CD4-positive, alpha-beta T cell (primary cell): ENCODE measurements at places on chromosomes 4 and X.

- no peak for DNase-seq
Observed at GRCh38 chrX:93422693-93423092, 250.7 kb downstream of the NAP1L3 start.

GRCh38 chrX:78624962-78625909, 33.9 kb downstream of the RTL3 start:
- DNase-seq = no peak

DNA sequence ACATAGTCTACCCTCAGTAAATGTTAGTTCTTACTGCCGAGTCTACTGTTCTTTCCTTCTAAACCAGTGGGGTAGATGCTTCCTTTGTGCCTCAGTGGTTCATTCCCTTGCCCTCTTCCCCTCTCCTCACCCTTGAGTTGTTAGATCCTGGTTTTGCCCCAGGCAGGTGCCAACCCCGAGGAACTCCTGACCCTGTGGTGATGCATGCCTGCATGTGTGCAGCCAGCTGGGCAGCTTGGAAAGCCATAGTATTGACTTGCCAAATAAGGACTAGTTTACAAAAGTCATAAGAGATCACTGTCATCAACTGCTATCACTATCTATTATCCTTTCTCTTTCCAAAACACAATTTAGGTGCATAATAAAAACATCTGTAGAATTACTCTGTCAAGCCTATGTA, 50.9 kb downstream of the REPS2 start:
- no peak for DNase-seq

DNA sequence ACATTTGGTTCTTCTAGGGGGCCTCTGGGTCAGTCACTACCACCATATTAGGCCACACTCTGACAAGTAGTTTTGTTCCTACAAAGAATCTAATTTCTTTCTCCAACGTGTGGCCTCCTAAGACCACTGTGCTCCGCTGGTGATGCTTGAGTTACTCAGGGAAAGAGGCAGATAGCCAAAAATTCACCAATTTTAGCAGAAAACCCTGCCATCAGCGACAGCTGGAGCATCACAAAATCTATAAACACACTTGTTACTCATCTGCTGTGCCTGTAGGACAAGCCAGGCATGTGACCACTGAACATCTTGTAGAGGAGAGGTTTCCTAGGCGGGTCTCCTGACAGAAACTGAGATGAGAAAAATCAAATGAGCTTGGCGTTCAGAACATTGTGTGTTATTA, 105.4 kb downstream of the SYNPO2 start:
- no peak for DNase-seq

DNA sequence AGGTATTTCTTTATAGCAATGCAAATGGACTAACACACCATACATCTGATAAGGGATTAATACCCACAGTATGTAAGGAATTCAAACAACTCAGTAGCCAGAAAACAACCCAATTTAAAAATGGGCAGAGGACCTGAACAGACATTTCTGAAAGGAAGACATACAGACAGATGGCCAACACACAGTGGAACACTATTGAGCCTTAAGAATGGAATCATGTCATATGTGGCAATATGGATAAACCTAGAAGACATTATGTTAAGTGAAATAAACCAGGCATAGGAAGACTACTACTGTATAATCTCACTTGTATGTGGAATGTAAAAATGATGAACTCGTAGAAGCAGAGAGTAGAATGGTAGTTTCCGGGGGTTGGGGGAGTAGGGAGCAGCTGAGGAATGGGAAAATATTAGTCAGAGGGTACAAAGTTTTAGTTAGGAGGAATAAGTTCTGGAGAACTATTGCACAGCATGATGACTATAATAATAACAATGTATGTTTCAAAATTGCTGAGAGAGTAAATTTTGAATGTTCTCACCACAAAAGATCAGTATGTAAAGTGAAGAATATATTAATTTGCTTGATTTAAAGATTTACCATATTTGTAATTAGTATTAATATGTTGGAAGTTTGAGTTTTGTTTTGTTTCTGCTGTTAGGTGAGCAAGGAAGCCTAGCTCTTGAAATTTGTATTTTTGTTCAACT, 25.2 kb downstream of the WDR44 start:
- no peak for DNase-seq

GRCh38 chr4:64432674-64433073, 23.4 kb upstream of the TECRL start:
- DNase-seq = no peak

DNA sequence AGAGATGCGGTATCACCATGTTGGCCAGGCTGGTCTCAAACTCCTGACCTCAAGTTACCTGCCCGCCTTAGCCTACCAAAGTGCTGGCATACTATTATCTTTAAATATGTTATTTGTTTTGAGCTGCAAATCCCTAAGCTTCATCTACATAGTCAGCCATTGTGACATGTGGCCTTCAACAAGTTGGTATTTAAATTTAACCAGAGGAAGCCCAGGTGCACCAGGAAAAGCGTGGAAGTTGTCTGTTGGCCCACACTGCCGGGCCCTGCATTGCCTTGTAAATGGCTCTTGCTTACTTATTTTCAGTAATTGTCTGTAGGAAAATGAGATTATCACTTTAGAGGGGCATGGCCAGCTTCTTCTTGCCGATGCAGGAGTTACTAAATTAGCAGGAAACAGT, 6.0 kb downstream of the WWC2 start:
- DNase-seq = no peak

GRCh38 chrX:135087867-135088266, 32.5 kb downstream of the ETDB start:
- DNase-seq = no peak

- DNase-seq = no peak
Observed at GRCh38 chr4:169657470-169658107, 37.2 kb downstream of the CLCN3 start.

DNA sequence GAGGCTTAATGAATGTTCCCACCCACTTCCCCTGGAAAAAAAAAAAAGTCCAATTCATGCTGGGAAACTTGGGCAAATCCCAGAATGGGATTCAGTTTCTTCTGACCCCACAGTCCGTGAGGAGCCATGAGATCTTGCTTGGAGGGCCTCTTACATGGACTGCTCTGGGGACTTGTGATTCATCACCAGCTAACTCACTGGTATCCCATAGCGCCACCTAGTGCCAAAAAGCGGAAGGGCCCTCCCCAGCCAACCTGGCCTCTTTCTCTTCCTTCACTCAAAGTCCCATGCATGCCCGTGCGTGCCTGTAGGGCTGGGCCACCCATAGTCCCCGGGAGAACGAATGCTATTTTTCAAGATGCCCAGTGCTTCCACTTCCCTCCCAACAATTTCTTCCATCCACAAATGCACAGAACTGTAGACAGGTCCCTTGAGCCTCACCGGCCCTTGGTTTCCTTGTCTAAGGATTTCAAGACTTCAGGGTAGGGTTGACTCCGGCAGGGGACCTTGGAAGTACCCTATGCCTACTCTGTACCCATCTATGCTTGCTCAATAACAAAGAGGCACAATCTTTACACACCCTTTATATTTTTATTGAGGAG, 5.1 kb downstream of the RTL5 start:
- DNase-seq = peak; percentile 71

DNA sequence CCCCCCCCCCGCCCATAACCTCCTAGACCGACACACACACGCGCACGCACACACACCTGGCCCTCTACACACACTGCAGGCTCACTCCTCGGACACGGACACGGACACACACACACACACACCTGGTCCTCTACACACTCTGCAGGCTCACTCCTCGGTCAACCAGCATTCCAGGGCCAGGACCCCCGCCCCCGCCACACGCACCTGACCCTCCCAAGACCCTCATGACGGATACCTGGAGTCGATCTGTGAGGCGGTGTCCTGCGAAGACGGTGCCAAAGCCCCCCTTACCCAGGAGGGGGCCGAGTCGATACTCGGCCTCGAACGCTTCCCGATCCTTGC, 552 bp downstream of the PIM2 start:
- DNase-seq = no peak

DNA sequence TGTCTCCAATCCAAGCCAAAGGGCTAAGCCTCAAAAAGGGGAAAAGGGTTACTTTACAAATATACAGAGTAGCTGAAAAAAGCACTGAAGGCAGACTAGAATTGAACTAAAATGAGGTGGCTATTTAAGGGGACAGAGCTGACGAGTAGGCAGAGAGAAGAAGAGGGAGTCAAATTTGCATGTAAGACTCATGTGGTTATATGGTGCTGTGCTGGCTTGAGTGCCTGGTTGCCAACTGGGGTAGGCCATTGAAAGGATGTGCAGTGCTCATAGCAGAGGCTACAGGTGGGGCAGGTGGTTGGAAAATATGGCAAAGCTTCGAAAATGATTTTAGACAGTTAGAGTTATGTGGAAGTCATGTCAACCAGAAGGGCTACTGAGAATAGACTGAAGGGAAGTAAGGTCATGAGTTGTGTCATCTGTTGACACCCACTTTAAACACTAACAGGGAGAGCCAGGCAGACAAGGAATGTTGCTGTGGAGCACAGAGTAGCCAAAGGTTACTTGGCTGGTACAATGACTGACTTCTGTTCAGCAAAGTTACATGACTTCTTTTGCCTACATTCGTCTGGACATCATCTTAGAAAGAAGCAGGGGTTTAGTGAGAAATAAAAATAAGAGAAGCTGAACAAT, 1210.4 kb downstream of the ADGRL3 start:
- DNase-seq = no peak

DNA sequence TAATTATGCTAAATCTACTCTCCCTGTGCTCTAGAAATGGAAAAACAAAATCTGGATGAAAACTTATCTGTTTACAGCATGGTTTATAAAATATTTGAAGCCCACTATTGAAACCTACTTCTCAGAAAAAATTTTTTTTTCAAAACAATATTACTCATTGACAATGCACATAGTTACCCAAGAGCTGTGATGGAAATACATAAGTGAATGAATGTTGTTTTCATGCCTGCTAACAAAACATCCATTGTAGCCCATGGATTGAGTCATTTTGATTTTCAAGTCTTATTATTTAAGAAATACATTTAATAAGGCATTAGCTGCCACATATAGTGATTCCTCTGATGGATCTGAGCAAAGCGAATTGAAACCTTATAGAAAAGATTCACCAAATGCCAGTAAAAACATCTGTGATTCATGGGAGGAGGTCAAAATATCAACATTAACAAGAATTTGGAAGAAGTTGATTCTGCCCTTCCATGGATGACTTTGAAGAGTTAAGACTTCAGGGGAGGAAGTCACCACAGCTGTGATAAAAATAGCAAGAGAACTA, 144.7 kb upstream of the HHIP start:
- no peak for DNase-seq

DNA sequence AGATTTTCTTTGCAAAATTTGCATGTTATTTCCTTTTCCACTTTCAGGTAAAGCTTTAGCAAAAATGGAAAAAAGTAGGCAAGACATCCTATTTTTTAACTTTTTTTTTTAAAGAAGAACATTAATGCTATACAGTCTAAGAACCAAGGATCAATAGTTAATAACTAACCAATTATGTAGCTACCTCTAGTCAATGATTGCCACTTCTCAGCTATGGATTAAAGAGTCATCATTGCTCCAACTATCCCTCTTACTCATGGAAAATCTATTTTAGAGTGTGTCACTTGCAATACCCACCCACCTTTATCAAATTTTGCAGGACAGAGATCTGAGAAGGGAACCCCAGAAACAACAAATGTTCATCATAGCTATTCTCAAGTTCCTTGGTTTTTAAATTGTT, 223.1 kb downstream of the ANK2 start:
- DNase-seq = no peak

- DNase-seq = no peak
Observed at GRCh38 chr4:71186566-71187403, 152.0 kb upstream of the SLC4A4 start.

DNA sequence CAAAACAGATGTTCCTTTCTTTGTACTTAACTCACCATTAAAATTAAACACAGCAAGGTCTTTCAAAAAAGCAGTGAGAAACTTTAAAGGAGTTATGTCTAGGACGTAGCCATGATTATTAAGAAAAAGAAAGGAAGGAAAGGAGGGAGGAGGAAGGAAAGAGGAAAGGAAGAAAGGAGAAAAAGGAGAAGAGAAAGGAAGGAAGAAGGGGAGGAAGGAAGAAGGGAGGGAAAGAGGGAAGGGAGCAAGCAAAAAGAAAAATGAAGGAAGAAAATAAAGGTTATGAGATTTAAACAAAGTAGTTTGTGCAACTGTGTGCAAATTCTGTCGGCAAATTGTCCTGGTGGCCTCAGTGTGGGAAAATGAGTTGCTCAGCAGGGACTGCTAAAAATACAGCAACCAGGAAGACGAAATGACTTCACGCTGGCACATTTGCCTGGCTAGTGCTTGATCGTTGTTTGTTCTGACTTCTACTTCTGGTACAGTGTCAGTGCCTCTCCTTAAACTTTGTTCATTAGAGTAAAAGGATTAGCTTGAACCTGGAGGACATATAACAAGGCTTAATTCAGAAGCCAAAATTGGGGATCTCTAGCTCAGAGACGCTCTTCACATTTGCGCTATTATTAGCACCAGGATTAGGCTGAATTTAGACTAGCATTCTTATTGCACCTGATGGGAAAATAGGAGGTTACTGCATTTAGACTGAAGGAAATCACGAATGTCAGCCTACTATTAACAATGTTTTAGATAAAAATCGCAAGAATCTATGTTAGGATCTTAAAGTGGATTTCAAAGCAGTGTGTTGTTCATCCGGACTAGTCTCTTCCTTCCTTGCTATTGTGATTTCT, 81.2 kb downstream of the DCK start:
- no peak for DNase-seq

GRCh38 chrX:17465802-17466201, 90.8 kb downstream of the NHS start:
- DNase-seq = no peak

- peak; percentile 35 for DNase-seq
Observed at GRCh38 chr4:15805583-15806517, 27.7 kb downstream of the CD38 start.

DNA sequence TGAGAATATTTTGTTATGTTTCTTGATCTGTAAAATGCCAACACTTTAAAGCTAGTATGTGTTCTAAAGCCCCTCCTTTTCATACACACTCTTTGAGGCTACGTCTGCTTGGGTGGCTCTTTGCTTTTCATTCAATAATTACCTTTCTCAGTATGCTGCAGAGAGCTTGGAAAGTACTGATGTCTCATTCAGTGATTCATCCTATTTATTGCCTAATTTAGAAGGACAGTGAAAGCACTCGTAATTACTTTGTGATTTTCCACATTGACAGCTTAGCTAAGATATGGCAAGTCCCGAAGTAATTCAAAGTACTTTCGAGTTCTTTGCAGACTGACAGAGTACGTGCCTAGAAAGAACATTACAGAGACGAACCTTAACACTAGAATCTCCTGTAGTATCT, 57.2 kb downstream of the BMP15 start:
- DNase-seq = no peak

- DNase-seq = no peak
Observed at GRCh38 chr4:3492741-3493719, 29.9 kb downstream of the DOK7 start.

GRCh38 chr4:75089206-75089605, 156.3 kb downstream of the PARM1 start:
- DNase-seq = no peak

DNA sequence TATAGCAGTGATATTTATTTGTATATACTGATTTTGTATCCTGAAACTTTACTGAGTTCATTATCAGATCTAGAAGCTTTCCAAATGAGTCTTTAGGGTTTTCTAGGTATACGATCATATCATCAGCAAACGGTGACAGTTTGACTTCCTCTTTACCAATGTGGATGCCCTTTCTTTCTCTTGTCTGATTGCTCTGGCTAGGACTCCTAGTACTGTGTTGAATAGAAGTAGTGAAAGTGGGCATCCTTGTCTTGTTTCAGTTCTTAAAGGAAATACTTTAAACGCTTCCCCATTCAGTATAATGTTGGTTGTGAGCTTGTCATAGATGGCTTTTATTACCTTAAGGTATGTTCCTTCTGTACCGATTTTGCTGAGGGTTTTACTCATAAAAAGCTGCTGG, 37.5 kb downstream of the CBR4 start:
- no peak for DNase-seq

- DNase-seq = no peak
Observed at GRCh38 chr4:147839663-147840062, 107.8 kb downstream of the ARHGAP10 start.
